ENCODE measurements at places on chromosomes 7 and 10. TPM values are rescaled to one million over a fixed set of nuclear protein-coding genes. Genes with fewer than 3 reads are reported as not detected.

- DNase-seq: no peak
Measured at GRCh38 chr7:105408791-105409410, 20.2 kb upstream of the SRPK2 start.

Gene MMP21
- total RNA-seq: not detected

DNA sequence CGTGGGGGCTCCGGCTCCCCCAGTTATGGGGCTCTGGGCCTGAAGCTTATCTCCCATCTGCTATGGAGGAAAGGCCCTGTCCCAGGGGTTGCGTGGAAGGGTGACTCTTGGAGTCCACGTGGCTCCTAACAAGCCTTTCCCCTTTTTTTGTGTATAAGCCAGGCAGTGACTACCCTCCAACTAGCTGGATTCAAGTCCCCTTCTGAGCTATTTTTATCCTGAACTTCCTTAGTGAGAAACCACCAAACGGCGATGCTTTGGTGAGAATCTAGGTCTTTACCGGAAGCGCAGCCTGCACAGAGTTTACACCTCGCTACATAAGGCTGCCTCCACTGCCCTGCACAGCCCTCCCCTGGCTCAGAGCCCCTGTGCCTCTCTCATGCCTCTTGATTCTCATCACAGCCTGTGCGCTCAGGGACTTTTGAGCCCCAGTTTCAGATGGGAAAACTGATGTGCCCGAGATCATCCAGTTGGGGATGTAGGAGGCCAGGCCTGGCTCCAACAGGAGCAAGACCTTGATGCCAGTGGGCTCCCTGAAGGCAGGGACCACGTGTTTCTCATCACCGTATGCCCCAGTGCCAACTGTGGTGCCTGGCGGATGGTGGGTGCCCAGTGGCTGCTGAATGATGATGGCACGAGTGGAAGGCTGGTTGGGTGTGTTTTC, 102.3 kb upstream of the PPIF start:
- DNase-seq: no peak

GRCh38 chr10:34262985-34263384, 552.1 kb downstream of the PARD3 start:
- no peak for DNase-seq

GRCh38 chr7:925601-926000, 28.9 kb downstream of the ADAP1 start:
- no peak for DNase-seq

GRCh38 chr7:116955801-116956476, 2.6 kb downstream of the ST7 start:
- DNase-seq: no peak

DNA sequence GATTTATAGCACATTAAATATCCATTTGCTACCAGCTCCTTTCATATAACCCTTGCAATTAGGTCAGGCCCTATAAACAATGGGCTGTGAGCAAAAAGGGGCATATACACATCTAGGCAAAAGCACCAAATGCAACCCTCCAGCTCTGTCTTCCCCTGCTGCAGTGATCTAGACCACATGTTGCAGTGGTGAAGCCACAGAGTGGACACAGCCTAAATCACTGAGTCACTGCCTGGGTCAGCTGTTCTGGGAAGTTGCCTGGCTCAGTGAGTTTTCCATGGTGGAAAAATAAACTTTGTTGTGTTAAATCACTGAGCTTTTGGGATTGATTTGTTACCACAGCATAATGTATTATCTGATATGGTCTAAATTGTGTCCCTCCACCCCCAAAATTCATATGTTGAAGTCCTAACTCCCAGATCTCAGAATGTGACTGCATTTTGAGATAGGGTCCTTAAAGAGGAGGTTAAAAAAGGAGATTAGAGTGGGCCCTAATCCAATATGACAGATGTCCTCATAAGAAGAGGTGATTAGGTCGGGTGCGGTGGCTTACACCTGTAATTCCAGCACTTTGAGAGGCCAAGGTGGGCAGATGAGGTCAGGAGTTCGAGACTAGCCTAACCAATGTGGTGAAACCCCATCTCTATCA, 70.4 kb downstream of the ZFAND4 start:
- DNase-seq: no peak

Gene EBF3
- 0.26 TPM for total RNA-seq

DNA sequence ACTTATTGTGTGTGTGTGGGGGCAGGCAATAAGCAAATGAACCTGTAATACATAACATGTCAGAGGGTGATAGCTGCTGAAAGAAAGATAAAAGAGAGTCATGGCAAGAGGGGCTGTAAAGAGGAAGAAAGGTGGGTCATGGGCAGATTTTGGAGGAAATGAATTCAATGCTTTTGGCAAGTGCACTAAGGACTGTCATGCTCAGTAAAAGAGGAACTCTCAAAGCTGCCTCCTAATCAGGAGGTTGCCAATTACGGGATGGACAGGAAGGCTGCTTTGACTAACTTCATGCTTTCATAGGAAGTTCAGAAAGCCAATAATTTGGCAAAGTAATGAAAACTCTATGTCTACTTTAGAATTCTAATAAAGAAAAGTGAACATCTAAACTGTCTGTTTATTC, 401.2 kb downstream of the SH2D4B start:
- DNase-seq: no peak

Gene KIF20B
- total RNA-seq: 72.0 TPM

GRCh38 chr10:101684782-101685181, 10.2 kb downstream of the FBXW4 start:
- DNase-seq: no peak

DNA sequence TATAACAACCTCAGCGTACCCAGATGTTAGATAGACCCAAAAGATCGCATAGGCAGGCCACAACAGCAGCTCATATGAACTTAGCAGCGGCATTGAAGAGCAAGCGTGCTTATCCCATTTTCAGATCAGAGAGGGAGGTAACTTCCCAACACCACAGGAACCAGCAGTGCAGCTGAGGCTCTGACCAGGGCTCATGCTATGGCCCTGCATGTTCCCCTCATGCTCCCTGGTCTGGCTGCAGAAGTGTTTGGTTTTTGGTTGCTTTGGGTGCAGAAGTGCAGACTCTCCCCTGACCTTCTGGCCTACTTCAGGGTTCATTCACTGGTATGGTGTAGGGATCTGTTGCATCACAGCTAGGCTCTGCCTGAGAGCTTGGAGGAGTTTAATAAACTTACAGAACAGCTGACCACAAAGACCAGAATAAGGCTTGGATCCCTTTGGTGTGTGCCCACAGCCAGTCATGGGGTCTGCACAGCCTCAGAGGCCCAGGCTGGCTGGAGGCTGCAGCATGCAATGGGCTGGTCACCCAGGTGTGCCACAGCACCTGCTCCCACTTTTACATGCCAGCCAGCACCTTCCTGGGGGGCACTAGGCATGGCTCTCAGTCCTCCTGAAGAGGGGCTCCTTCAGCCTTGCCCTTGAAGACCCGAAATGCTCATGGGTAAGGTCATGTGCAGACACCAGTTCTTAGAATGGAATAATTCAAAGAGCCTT, 9.1 kb upstream of the CXCL12 start:
- DNase-seq: no peak

DNA sequence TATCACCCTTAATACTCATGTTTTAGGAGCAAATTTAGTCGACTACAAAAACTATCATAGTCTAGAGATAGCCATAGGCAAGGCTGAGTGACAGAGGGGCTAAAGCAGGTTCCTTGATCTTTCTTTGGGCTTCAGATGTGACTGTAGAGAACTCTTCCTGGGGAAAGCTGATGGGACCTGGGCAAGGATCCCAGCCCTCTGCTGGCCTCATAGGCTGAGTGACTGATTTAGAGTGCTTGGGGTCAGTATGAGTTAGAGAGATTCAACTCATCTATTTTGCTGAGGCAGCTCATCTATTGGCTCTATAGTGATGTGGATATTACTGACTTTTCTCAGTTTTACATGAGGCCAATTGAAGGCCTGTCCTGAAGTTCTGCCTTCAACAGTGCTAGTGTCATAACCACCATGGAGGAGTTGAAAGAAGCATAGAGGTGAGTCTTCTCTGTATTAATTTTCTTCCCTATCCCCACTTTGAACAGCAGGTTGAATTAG, 81.6 kb downstream of the SAMD9 start:
- no peak for DNase-seq

Gene SPDYE11
- not detected for total RNA-seq

Gene CRTAC1
- total RNA-seq: 0.91 TPM

GRCh38 chr10:118594392-118595063, 920 bp downstream of the PRLHR start:
- peak; percentile 93 for DNase-seq

Gene UMAD1
- total RNA-seq: 10.8 TPM

- no peak for DNase-seq
Measured at GRCh38 chr7:13153742-13154141, 466.3 kb downstream of the ARL4A start.

- DNase-seq: no peak
Measured at GRCh38 chr10:6729861-6730344, 149.8 kb upstream of the PRKCQ start.

GRCh38 chr7:64643566-64643965, 22.4 kb upstream of the ZNF107 start:
- DNase-seq: no peak

Gene NPC1L1
- total RNA-seq: not detected

Gene ZNF365
- 0.42 TPM for total RNA-seq

Gene PLEKHS1
- total RNA-seq: not detected

DNA sequence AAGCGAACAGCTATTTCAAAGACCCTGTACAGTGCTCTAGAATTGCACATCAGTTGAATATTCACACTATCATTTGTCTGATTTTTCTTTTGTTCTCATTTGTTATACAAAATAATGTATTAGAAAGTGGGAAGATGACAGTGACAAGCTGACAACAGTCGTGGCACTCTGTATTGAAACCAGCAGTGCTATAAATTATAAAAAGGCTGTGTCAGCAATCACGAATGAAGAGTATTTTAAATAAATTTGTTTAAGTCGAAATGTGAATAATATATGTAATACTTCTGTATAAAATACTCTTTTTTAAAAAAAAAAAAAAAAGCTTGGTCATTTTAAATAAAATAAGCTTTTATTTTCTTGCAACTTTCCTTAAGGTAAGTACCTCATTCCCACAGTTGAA, 122.6 kb downstream of the VPS50 start:
- no peak for DNase-seq

DNA sequence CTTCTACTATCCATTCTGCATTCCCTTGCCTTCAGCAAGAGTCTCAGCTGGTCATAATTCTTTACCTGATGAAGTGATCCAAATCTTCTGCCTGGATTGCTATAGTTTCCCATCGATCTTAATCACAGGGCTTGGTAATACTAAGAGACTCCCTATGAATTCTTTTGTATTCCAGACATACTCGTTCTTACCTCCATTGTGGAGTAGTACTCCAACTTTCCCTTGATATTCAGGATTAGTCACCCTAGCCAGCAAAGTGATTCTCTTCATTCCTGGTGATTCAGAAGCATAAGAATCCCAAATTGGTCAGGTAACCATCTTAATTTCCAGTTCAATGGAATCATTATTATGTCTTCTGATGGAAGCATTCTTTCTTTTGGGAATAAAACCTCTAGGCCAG, 96.7 kb downstream of the TWIST1 start:
- DNase-seq: no peak

Gene PTN
- total RNA-seq: 28.6 TPM

- DNase-seq: no peak
Measured at GRCh38 chr7:75813084-75813483, 522 bp downstream of the CCL24 start.

Gene SEC31B
- 4.1 TPM for total RNA-seq

- peak; percentile 72 for DNase-seq
Measured at GRCh38 chr7:28808796-28809533, 149.2 kb downstream of the TRIL start.

Gene ADAM22
- 17.9 TPM for total RNA-seq

GRCh38 chr7:28266402-28266801, 85.8 kb upstream of the JAZF1 start:
- no peak for DNase-seq

DNA sequence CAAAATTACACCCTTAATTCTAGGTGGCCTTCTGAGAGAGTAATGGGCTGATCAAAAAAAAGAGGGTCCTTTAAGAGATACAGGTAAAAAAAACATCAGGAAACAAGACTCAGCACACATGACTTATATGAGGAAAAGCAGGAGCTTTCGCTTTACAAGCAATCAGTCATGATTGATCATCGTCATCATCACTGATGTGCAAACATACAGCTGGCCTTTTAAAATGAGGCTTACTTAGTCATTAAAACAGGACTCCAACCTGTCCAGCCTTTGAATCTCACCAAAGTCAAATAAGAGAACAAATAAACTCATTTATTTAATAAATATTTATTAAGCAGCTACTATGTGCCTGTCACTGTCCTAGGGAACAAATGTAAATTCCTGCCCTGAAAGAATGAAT, 255.3 kb downstream of the SKAP2 start:
- DNase-seq: no peak

DNA sequence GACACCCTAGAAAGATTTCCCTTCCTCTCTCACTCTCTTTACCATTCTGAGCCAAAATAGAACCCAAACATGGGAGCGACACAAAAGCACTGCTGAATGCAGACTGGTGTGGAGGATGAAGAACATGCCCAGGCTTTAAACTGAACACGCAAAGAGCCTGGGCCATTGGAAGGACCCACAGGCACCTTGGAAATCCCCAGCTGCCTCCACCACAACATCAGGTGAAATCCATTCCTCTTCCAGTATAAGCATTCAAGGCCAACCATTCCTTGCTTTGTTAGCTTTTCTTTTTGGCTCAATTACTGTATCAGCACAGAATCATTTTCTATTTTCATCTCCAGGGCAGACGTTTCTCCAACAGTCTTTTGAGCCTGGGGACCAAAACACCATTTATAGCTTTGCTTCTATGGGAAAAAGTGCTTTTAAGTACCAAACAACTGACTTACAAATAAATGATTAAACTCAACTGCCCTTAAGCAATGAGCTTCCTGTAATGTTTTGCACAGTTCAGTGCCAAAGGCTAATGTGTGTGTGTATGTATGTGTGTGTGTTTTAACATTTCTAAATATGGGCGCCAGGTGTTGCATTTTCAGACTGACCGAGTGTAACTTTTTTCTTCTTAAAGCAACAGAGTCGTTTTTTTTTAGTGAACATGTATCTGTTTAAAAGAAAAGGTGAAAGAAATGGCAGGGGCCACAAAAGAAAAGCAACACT, 16.2 kb upstream of the BLNK start:
- DNase-seq: no peak

Gene GRM3
- total RNA-seq: 3.4 TPM

DNA sequence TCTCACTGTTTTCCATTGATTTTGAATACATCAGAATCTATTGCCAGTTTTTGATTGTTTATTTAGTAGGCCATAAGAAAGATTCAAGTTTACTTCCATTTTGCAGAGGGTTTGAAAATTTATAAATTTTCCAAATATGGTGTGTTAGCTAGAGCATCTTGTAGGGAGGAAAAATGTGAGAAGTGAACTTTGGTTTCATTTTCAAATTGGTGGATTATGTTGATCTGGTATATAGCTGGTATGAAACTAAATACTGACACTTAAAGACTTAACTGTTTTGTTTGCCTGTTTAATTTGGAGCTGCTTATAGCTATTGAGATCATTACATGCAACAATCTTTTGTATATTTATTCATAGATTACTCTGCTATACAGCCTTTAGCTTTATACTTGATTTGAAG, 108.1 kb downstream of the ADAM22 start:
- DNase-seq: no peak

- no peak for DNase-seq
Measured at GRCh38 chr7:96179341-96179740, 142.6 kb downstream of the SLC25A13 start.

Gene OR9A2
- not detected for total RNA-seq

All from H1 (cell line).